ENCODE measurements at places on chromosomes 4 and X. TPM values are rescaled to one million over a fixed set of nuclear protein-coding genes. Genes with fewer than 3 reads are reported as not detected.

The FABP2 gene
- not detected for total RNA-seq

GRCh38 chr4:183541010-183541751 is 36.3 kb downstream of the ING2 start:
- DNase-seq = no peak

The CORIN gene
- 0.20 TPM for total RNA-seq

DNA sequence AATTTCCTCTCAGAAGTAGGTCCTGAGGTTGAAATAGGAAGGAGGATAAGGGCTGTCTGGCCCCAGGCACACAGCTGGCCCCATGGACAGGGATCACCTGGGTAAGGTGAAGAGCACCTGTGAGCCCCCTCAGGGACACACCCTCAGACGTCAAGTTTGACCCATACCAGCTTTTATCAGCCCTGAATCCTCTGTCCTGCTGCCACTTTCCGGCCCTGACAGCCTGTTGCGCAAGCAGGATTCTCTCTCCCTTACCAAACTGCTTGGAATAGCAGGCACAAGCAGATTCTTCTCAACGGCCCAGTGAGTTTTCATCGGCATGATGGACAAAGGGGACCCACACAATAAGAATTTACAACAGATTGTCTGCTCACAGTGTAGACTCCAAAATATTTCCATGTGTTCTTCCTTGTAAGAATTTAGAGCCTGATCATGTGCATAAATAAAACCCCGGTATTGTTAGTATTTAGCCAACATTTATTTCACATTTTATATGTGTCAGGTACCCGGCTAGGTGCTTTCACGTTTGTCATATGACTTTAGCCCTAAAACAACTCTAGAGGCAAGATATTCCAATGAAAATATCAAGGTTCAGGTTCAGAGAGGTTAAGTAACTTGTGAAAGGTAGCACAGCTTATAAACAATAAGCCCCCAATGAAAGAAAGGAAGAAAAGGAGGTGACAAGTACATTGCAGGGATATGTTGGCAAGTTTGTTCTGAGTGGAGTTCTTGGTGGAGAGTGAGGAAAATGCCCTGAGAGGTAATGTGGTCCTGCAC is 107.2 kb upstream of the KIT start:
- no peak for DNase-seq

DNA sequence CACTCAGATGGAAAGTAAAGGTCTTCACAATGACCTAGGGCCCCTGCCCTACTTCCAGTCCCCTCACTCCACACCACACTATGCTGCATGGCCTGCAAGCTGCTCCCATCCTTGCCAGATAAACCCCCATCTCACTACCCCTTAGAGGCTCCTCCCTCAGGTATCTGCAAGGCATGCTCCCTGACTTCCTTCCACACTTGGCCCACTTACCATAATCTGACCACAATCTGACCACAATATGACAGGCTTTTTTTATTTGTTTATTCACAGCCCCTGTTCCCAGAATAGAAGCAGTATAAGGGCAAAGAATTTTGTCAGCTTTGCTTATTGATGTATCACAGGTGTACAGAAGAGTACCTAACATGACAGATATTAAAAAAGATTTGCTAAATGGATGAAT is 124.7 kb downstream of the CAMK2D start:
- no peak for DNase-seq

- DNase-seq = no peak
Observed at GRCh38 chrX:57905141-57905540, 5.1 kb downstream of the ZXDA start.

DNA sequence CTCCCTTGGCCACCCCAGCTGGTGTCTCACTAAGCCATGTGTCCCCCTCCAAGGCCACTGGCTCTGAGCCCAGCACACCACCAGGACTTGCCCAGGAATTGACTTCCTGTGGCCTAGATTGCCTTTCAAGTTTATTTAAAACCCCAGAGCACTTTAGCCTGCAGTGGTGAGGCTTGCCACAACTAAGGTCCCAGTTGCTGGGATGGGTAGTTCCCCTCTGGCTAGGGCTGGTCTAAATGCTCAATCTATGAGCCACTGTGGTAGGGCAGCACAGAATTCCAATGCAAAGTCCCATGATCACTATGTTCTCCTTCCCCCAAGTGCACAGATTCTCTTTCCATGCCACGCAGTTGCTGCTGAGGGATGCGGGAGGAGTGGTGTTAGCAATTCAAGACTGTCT is 61.1 kb upstream of the HCCS start:
- no peak for DNase-seq

DNA sequence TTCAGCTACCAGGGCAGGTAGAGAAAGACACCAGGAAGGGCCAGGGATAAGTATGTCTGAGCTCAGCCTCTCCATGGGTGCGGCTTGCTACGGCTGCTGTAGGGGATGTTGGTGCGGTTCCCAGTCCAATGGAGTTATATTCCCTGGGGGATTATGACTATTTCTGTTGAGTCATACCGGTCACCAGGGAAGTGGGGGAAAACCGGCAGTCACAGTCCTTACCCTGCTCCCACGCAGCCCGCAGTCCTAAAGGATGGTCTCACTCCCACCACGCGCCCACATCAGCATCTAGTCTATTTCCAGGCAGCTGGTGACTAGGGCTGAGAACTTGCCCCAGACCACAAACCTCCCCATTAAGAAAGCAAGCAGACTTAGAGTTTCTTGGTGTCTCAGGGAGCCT is 191.6 kb downstream of the VEGFC start:
- no peak for DNase-seq

The SLC9B1 gene
- total RNA-seq = 0.18 TPM

DNA sequence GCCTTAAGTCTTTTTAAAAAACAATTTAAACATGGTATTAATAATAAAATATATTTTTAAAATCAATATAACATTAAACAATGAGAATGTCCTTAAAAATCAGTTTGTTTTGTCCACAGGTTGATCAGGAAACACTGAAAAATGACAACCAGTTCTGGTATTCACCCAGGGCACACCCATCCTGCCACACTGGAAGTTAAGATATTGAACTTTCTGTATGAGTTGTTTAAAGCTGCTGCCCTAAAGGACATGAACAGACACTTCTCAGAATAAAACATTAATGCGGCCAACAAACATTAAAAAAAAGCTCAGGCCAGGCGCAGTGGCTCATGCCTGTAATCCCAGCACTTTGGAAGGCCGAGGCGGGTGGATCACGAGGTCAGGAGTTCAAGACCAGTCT is 15.0 kb upstream of the HOPX start:
- DNase-seq = no peak

The NUDT10 gene
- total RNA-seq = 0.20 TPM

GRCh38 chr4:168188754-168189153 is 96.4 kb downstream of the ANXA10 start:
- DNase-seq = no peak

Data from left lobe of liver (tissue), 2 donors.